ENCODE measurements at places on chromosomes 4 and X.

GRCh38 chr4:160709026-160709425 is 1454.8 kb downstream of the FSTL5 start:
- DNase-seq: no peak

DNA sequence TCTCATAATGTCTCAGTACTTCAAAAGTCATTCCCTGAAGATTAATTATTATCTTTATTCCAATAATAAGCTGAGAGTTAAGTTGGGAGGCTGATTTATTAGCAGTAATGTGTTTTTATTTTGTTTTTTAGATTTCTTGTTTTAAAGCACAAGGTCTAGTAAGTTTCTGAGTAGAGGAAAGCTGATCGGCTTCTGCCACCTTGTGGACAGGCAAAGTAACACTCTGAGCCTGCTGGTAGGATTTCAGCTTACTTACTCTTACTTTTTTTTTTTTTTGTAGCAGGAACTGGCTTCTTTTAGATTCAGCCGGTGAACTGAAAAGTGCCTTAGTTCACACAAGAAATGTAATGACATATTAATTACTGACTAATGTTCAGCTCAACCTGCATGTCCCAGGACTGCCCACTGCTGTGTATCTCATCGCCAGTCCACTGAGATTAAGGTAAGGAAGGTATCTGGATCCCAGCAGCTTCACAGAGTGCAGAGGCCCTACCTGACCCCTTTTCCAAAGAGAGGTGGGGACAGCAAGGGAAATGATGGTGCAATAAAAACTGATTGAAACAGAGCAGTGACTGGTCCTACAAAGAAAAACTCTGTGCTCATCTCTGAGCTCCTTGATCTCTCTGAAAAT is 126.5 kb downstream of the ADGRA3 start:
- DNase-seq: peak; percentile 45

- no peak for DNase-seq
Observed at GRCh38 chrX:46317163-46317562, 228.1 kb downstream of the ZNF674 start.

DNA sequence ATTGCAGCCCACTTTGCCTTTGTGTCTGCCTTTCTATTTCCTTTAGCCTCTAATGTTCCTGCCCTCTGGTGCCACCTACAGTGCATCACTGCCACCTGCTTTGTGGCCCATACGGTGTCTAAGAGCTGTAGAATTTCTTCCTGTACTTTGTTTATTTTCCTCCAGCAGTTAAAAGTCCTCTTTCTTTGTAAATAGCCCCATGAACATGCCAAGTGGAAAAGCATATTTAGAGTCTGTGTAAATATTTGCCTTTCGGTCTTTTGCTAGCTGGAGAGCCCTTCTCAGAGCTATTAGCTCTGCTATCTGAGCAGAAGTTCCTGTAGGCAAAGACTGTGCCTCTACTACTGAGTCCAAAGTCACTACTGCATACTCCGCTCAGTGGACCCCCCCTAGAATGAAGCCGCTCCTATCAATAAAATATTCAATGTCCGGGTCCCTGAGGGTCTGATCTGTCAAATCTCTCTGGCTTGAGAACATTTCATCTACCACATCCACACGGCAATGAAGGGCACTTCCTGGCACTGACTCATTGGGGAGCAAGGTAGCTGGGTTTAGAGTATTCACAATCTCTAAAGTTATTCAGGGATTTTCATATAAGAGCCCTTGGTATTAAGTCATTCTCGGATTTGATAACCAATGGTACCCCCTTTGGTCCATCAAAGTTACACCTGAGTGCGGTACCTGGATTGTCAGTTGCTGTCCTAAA is 36.3 kb downstream of the SULT1E1 start:
- peak; percentile 56 for DNase-seq

GRCh38 chr4:178165251-178165950 is 723.2 kb upstream of the AGA start:
- no peak for DNase-seq

GRCh38 chr4:37452952-37453280 is 208.4 kb downstream of the NWD2 start:
- peak; percentile 33 for DNase-seq

- DNase-seq: no peak
Observed at GRCh38 chr4:92304121-92304520, 355 bp downstream of the GRID2 start.

GRCh38 chrX:108323751-108324150 is 114.5 kb downstream of the COL4A6 start:
- no peak for DNase-seq

DNA sequence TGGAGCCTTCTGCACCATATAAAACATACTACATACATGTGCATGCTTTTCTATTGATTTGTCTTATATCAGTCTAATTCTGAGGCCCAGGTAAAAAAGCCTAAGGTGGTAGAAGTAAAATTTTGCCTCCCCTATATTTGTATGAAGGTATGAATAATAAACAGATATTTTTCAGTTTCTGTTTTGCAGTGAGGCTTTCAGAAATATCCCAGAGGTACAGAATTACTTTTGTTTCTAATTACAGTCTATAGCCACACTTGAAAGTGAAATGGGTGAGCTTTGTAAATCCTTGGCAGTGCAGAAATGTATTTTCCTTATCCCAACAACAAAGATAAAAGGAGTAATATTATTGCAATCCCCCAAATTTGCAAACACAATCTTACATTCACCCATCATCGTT is 59.5 kb downstream of the DDX60 start:
- no peak for DNase-seq

DNA sequence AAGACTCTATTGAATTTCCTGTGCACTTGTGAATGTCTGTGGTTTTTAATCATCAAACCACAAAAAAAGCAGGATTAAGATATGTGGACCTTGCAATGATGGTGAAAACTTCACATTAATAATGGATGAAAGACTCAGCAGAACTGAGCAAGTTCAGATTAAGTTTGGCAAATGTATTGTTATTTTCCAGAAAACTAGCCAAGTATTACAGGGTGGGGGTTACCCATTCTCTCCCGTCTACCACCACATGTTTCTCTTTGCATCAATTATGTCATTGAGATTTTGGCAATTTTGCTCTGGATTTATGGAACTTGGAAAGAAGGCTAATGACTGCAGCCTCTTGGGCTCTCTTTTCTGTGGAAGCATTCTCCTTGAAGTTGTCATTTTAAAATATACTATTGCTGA is 577.1 kb downstream of the ANKRD50 start:
- no peak for DNase-seq

DNA sequence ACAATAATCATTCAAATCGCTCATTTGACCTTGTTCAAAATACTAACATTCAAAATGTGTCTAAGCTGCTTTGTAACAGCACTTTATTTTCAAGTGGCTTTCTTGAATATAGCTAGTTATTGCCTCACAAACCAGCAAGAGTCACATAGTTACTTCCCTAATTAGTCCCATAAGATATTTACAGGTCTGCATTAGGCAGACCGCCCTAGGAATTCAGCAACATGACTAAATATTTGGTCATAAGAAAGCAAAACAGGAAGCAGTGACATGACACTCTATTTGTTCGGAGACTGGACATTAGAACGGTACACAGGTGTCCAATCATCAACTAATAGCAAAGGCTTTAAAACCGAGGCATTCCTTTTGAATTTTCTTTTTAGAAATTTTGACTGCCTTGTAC is 262.0 kb downstream of the COL25A1 start:
- DNase-seq: no peak

GRCh38 chrX:107673933-107674479 is 45.7 kb downstream of the PRPS1 start:
- DNase-seq: peak; percentile 83

DNA sequence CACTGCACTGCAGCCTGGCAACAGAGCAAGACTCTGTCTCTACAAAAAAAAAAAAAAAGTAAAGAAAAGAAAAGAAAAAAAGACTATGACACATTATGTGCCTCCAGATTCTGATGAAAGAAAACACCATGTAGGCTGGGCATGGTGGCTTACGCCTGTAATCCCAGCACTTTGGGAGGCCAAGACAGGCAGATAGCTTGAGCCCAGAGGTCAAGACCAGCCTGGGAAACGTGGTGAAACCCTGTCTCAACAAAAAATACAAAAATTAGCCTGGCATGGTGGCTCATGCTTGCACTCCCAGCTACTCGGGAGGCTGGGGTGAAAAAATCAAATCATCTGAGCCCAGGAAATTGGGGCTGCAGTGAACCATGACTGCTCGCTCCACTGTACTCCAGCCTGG is 19.4 kb downstream of the THOC2 start:
- DNase-seq: no peak

DNA sequence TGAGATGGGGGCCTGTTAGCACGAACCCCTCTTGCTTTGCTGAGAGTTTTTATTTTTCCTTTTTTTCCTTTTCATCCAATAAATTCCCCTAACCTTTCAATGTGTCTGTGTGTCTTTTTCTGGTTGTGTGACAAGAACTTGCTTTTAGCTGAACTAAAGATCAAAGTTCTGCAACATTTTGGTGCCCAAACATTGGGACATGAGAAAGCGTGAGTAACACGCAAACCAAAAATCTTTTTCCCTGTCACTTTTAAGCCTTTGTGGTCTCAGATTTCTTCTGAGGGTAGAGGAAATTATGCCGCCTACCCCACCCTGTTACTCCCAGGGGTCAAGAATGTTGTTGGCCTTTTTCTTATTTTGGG is 141.8 kb upstream of the CPXCR1 start:
- no peak for DNase-seq

DNA sequence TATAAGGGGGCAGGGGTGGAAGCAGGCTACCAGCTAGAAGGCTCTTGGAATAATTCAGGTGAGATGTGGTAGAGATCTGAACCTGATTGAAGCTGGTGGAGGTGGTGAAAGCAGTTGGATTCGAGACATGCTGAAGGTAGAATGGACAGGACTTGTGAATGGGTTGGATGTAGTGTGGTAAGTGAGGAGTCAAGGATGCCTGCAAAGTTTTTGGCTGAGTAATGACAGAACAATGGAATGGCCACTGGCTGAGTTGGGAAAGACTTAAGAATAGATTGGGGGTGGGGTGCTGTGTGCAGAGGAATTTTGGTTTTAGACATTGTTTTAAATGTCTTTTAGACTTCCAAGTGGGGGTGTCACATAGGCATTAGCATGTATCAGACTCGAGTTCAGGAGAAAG is 33.5 kb downstream of the HPF1 start:
- DNase-seq: no peak

DNA sequence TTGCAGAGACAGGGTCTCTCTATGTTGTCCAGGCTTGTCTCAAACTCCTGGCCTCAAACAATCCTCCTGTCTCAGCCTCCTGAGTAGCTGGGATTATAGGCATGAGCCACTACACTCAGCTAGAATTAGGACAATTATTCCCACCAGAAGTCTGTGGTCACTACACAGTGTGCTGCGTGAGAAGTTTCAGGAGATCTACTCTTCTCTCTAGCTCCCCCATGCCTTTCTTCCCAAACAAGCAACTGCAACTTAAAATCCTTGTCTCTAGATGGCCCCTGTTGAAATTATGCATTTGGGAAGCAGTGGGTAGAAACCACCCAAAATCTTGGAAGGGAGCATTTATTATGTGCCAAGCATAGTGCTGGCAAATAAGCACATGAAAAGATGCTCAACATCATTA is 21.1 kb upstream of the MAP7D3 start:
- DNase-seq: no peak

DNA sequence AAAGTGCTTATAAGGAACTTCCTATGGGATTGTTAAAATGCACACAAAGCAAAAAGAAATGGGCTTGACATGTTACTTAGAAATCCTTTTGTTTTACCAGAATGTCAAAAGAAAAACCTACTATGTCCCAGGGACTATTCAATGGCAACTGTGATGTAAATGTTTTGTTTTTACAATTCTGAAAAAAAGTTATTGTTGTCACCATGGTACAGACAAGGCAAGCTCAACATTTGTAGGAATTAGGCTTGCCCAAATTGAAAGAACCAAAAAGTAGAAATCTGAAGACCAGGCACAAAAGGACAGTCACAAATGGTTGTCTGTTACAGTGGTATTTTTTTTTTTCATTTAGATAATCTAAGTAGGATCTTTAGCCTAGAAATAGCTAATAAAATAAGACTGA is 638.6 kb downstream of the STPG2 start:
- DNase-seq: no peak

DNA sequence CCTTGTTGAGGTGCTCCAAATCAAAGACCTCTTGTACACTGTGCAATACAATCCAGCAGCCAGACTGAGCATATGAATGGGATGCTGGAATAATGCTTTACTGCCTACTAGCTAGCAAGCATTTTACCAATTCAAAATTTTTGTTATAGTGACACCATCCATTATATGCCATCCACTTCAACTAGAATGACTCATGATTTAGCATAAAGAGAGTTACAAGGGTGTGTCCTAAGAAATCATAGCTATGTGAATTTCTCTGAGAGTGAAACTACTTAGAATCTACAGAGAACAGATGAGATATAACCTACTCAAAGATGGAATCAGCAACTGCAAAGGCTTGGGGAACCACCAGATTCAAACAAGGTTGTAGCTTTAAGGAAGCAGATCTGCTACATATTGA is 221.9 kb downstream of the LHFPL1 start:
- no peak for DNase-seq

GRCh38 chrX:337331-337831 is 18.8 kb upstream of the GTPBP6 start:
- DNase-seq: no peak

DNA sequence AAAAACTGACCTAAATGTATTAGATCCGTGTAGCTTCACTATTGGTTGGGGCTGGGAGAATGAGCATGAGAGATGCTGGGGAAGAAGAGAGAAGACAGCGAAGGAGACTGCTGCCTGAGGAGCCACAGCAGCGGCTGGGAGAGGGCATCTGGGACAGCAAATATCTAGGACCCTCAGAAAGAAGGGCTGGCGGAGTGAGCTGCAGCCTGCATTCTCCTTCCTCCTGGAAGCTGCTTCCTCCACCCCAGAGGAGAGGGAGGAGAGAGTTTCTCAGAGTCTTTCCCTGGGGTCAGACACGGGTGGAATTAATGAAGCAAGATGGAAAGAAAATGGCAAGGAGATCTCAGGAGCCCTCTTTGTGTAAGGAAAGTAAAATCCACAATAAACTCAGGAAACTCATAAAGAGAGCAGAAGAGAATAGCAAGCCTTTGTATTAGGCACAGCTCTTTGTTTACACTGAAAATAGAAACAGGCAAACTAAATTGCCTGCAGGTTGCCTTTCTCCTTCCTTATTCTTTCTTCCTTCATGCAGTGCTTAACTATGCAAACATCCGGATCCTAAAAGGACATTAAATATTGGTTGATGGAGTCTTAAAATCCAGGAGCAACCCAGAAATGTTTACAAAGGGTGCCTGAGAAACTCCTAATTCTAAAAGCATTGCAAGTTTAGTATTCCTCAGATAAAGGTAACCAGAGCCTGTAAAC is 130.3 kb upstream of the GALNT7 start:
- DNase-seq: no peak

All from activated naive CD4-positive, alpha-beta T cell treated with anti-CD3 and anti-CD28 coated beads, Interleukin-2, amount 50 U/mL, for 16 hours (primary cell).